ENCODE measurements at places on chromosomes 16 and 17.

- DNase-seq: no peak
Observed at GRCh38 chr16:82892324-82892723, 265.6 kb downstream of the CDH13 start.

DNA sequence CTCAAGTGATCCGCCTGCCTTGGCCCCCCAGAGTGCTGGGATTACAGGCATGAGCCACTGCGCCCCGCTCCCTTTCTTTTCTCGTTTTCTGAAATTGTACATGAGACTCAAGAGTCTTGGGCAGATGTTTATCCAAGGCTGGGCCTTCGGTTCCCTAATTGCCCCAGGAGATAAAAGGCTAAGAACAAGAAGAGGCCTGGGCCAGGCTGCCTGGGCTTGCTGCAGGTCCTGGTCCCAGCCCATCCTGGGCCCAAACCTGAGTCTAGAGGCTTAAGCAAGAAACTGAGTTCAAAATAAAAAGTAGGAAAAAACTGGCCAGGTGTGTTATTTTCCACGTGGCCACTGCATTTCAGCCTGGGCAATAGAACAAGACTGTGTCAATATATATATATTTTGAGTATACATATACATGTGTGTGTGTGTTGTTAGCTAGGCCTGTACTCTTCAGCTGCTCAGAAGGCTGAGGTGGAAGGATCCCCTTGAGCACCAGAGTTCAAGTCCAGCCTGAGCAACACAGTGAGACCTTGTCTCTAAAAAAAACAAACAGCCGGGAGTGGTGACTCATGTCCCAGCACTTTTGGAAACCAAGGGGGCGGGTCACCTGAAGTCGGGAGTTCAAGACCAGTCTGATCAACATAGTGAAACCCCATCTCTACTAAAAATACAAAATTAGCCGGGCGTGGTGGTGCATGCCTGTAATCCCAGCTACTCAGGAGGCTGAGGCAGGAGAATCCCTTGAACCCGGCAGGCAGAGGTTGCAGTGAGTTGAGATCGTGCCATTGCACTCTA, 6.8 kb upstream of the CLUH start:
- DNase-seq: no peak

DNA sequence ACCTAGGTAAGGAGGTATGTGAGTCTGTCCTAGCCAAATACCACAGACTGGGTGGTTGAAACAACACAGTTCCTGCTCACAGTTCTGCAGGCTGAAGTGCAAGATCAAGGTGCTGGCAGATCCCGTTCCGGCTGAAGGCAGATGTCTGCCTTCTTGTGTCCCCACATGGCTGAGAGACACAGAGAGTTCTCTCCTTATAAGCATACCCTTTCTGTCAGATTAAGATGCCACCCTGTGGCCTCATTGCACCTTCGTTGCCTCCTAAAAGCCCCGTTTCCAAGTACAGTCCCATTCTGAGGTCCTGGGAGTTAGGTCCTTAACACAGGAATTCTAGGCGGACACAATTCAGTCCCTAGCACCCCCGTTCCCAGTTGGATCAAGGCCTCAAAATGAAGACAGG, 9.1 kb upstream of the TMEM11 start:
- no peak for DNase-seq

DNA sequence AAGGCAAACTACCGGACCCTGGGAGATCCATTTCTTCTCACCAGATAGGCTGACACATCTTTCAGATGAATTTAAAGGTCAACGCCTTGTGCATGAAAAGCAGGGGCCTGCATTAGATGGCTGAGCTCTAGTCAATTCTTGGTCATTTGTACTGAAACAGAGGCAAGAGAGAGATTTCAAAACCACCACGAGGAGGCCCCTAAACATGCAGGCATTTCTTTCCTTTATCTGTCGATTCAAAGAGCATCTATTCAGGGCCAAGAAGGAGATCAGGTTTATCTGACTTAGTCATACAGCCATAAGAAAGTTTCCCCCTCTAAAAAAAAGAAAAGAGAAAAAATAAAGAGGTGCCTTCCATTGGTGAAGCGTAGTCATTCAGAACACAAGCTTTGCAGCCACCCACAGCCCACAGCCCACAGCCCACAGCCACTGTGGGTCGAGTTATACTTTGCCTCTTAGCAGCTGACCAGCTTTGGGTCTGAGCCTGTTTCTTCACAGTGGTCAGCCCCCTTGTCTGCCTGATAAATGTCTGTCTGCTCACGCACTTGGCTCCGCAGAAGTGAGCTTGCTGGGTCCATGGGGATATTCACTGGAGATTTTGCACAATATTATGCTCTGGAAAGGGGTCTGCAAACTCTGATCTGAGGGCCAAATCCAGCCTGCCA, 207.5 kb downstream of the CDH13 start:
- DNase-seq: no peak

GRCh38 chr17:68431661-68432071, 25.6 kb downstream of the WIPI1 start:
- no peak for DNase-seq

DNA sequence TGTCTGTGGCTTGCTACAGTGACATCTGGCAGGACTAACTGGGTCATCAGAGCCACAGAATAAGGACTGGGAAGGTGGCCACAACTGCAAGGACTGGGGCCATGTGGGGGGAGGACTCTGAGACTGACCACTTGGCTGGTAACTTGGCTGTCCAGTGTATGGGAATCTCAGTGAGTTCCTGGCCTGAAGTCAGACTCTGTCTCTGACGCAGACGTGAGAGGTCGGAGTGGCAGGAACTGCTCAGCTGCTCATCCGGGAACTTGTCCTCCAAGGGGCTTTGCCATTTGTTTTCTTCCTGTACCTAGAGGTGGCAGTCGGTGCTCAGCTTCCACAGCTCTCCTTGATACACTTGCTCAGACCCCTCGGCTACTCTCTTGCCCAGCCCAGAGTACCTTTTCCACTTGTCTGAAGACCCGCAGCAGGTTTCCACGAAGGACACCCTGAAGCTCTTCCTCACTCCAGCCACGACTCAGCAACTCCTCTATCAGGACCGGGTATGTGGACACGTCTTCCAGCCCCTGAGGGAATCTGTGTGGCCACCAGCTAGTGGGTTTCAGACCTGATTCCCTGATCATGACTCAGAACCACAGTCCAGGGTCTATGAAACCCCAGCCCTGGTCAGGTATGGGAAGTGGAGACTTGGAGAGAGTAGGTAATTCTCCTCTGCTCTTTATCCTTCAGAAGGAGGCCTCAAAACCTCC, 7.3 kb upstream of the DPEP3 start:
- peak; percentile 18 for DNase-seq

- DNase-seq: peak; percentile 71
Observed at GRCh38 chr16:87636050-87636684, 33.9 kb downstream of the JPH3 start.

DNA sequence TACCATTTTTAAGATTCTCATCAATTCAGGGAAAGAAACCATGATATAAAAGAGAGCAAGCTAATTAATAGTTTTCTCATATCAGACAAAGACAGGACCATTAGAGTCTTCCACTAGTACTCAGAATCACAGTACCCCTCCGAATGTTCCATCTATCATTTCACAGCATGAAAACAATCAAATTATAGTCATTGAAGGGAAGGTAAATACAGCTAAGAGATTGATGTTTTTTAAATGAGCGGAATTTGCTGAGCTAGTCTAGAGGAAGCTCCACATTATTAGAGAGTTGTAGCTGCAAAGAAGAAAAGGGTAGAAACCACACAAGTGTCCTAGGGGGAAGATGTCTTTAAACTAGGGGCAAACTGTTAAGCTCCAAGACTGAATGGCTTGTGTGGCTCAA, 808.9 kb downstream of the CDH11 start:
- DNase-seq: no peak

- DNase-seq: no peak
Observed at GRCh38 chr17:67713169-67713568, 4.6 kb upstream of the NOL11 start.

DNA sequence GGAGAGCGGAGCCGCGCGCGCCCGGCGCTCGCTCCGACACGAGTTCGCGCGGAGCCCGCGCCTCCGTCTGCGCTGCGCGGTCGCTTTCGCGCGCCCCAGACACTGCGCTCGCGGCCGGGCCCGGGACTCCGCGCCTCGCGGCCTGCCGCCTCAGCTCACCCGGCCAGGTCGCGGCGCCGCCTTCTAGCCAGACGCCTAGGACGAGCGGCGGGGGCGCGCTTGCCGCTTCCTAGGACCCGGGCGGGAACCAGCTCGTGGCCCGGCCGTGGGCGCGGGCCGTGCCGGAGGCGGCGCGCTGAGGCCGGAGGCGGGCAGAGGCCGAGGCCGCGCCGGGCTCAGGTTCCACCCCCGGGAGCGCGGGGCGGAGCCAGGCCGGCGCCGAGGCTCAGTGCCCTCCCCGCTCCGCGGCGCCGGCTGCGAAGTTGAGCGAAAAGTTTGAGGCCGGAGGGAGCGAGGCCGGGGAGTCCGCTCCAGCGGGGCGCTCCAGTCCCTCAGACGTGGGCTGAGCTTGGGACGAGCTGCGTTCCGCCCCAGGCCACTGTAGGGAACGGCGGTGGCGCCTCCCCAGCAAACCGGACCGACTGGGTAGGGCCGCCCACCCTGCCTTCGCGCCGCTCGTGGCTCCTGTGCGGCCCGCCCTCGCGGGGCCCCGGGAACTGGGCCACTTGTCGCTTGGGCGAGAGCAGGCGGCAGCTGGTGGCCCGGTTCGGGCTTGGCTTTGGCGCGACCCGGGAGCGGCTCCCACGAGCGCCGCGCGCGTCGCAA, at the start of gene SPHK1:
SPHK1 (plus strand) TSS at position 388 of the 765 bp plus-strand sequence. CDS start 1,036 bp downstream, outside the sequence.
- DNase-seq: peak; percentile 43

DNA sequence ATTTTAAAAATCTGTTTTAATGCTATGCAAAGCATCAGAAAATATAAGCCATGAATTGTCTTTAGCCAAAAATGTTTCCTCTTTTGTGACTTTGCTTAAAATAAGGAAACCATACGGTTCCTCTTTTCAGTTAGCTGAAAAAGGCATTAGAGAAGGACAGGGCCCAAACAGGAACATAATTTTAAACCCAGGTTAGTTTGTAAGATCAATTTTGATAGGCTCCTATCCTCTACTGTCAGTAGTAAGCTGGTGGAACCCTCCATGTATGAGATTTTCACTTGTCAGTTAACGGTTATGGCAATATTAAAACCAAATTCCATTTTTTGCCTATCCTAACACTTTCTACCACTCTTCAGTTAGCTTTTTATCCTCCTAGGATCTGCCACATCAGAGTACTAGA, 4.3 kb downstream of the EVI2B start:
- no peak for DNase-seq

DNA sequence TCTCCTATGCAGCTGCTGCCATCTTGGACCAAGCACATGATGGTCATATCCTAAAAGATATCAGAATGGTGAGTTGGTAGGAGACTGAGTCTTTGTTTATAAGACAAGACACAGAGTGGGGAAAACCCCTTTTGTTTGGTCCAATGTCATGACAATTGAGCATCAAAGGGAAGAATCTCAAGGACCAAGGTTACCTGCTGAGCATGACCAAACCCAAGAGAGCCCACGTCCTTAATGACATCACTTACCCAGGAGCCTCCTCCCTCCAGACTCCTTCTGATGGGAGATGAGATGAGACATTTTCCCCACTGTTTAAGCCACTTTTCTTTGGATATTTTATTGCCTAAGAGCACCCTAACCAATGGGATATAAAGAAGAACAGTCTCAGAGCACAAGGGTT, 478.1 kb downstream of the NPIPA7 start:
- DNase-seq: no peak

DNA sequence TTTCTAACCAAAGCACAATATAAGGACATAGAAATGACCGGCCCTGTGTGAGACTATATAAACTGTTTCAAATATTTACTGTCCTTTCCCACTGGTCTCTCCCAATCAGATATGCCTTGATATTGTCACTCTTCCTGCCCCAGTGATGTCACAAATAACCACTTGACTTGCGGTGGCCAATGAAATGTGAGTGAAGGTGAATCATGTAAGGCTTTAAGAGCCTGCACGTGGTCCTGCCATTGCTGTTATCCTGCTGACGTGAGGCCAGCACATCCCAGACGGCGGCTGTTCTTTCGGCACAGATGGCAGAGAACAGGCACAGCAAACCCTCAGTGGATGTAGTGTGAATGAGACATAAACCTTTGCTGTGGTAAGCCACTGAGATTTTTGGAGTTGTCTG, 5.4 kb upstream of the KLHL11 start:
- no peak for DNase-seq

- DNase-seq: no peak
Observed at GRCh38 chr17:73503560-73503959, 140.7 kb downstream of the SDK2 start.

- DNase-seq: no peak
Observed at GRCh38 chr16:79826732-79827475, 226.4 kb upstream of the MAF start.

- no peak for DNase-seq
Observed at GRCh38 chr17:12853921-12854320, 64.6 kb downstream of the ARHGAP44 start.

DNA sequence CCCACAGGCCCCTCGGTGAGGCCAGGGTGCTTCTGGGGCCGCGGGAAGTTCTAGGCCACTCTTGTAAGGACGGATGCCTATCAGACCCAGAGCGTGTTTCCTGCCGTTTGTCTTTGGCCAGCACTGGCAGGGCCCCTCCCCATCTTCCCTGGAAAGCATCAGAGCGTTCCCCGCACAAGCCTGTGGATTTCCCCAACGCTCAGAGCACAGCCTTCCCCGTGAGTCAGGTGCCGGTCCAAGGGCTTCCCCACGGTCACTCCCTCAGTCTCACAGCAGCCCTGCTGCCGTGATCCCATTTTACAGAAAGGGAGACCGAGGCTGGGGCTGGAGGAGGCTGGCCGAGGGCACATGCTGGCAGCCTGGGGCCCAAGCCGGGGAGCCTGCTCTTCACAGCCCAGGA, 33.7 kb downstream of the CRISPLD2 start:
- DNase-seq: no peak

DNA sequence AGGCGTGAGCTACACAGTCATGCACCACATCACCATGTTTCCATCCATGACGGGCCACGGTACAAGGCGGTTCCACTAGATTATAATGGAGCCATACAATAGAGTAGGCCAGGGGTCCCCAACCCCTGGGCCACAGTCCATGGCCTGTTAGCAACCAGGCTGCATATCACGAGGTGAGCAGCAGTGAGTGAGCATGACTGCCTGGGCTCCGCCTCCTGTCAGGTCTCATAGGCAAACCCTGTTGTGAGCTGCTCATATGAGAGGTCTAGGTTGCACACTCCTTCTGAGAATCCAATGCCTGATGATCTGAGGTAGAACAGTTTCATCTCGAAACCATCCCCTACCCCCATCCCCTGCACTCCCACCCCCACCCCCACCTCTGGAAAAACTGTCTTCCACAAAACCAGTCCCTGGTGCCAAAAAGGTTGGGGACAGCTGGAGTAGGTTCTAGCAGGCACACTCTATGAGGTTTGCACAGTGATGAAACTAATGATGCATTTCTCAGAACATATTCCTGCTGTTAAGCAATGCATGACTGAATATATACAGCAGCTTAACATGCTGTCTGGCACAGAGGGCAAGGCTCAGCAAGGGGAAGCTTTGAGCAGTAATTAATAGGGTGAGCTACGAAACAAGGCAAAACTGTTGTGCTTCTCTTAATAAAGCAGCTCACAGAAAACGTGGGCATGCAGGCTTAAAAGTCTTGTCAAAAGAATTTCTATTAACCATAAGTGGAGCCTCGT, 108.0 kb downstream of the VPS53 start:
- DNase-seq: no peak

- no peak for DNase-seq
Observed at GRCh38 chr16:67283039-67283825, 3.9 kb downstream of the PLEKHG4 start.

GRCh38 chr17:81160747-81161453, 4.4 kb upstream of the PVALEF start:
- no peak for DNase-seq
